ENCODE measurements at places on chromosomes 12 and 14.
A peak's percentile ranks its signal among the peaks of the same experiment; 100 is the strongest.

- no peaks in the 10 kb centered on the region for H3K36me3 ChIP-seq
- no peak for DNase-seq
- H3K4me1 ChIP-seq: no peaks in the 10 kb centered on the region
- no peaks in the 10 kb centered on the region for H3K27me3 ChIP-seq
Measured at GRCh38 chr14:73695997-73696396, 18.2 kb downstream of the PNMA1 start.

- peaks cover 10% of the 10 kb centered on the region for H3K4me1 ChIP-seq
- H3K27me3 ChIP-seq: no peaks in the 10 kb centered on the region
- no peak overlapping the region for H3K4me3 ChIP-seq
- peaks cover 43% of the 10 kb centered on the region for H3K36me3 ChIP-seq
Measured at GRCh38 chr14:20409226-20409625, 4.1 kb downstream of the TEP1 start.

GRCh38 chr12:22395666-22396065, 61.2 kb upstream of the ST8SIA1 start:
- H3K4me1 ChIP-seq: no peaks in the 10 kb centered on the region
- H3K36me3 ChIP-seq: no peaks in the 10 kb centered on the region
- H3K27me3 ChIP-seq: no peaks in the 10 kb centered on the region
- H3K4me3 ChIP-seq: no peak overlapping the region
- no peak overlapping the region for H3K27ac ChIP-seq

DNA sequence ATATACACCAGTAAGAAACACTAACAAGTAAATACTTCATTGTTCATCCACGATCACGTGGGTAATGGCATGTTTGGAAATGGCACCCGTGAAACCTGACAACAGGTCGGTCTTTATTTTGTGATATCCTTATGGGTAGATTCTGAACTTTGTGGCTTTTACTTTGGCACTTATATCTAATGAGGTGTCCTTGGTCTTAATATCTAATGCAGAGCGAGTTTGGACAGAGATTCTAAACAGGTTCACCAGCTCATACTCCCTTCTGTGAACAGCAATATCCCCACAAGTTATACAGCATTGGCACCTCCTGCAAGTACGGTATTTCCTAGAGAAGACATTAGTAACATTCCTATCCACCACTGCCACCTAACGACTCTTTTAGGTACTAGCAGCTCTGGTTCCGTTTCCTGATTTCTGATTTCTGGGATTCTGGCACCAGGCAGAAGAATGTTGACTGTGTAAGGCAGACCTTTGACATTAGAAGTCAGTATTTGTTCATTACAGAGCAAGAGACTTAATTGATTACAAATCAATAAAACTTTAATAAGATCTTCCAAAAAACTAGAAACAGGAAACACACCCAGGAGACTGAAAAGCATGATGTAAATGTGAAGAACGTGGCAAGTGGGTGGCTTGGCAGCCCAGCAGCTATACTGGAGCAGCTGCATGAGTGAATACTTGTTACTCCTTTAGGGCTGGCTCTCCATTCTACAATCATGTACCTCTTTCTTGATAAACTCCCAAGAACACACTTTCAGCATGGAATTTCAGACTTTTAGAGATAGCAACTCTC, 2.5 kb downstream of the ANG start:
- no peaks in the 10 kb centered on the region for H3K36me3 ChIP-seq
- H3K4me3 ChIP-seq: no peak overlapping the region
- no peaks in the 10 kb centered on the region for H3K4me1 ChIP-seq
- no peak overlapping the region for H3K27ac ChIP-seq
- DNase-seq: peak; percentile 63

DNA sequence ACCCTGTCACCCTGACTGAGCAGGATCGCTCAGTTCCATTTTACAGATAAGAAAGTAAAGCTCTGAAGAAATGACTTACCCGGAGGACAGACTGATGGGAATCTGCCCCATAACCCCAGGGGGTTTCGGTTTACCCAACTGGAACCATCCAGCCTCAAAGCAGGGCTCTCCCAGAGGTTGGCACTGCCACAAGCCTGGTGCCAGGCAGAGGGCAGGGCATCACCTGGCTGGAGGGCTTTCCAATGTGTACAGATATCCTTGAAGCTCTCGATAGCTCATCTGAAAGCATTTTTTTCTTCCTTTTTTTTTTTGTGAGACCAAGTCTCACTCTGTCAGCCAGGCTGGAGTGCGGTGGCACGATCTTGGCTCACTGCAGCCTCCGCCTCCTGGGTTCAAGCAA, 33.2 kb downstream of the STON2 start:
- no peaks in the 10 kb centered on the region for H3K4me1 ChIP-seq
- no peak overlapping the region for H3K4me3 ChIP-seq
- no peaks in the 10 kb centered on the region for H3K27me3 ChIP-seq
- no peaks in the 10 kb centered on the region for H3K36me3 ChIP-seq

DNA sequence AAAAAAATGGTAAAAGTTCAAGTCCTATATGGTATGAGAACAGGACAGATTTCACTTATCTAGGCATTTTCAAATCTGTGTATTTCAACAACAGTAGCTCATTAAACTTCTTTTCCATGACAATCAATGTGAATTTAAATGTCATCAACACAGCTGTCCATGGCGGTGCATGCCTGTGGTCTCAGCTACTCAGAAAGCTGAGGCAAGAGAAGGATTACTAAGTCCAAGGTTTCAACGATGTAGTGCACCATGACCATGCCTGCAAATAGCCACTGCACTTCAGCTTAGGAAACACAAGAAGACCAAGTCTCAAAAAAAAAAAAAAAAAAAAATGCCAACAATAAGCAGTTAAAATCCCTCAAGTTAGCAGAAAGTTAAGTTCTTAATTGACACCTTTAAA, 214.6 kb downstream of the C12orf50 start:
- H3K27me3 ChIP-seq: no peaks in the 10 kb centered on the region
- no peak for DNase-seq
- no peaks in the 10 kb centered on the region for H3K36me3 ChIP-seq
- no peaks in the 10 kb centered on the region for H3K4me1 ChIP-seq

GRCh38 chr14:102055181-102055901, 31.5 kb downstream of the HSP90AA1 start:
- H3K27ac ChIP-seq: no peak overlapping the region
- peaks cover 24% of the 10 kb centered on the region for H3K36me3 ChIP-seq
- H3K27me3 ChIP-seq: no peaks in the 10 kb centered on the region

DNA sequence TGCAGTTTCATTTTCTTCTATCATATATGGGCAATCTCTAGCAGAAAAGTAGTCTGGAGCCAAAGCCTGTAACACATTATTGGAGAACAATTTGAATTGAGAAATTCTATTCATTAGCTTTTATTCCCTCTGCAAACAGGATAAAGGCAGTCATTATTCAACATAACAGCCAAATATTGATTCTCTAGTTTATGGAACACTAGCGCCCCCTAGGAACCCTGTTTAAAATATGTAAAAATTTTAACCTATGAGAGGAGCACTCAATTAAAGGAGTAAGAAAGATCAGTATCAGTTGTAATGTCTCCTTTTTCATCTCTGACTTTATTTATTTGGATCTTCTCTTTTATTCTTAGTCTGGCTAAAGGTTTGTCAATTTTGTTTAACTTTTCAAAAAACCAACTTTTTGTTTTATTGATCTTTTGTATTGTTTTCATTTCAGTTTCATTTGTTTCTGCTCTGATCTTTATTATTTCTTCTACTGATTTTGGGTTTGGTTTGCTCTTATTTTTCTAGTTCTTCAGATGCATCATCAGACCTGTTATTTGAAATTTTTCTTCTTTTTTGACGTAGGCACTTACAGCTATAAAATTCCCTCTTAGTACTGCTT, 4.8 kb upstream of the LMNTD1 start:
- no peak overlapping the region for H3K4me3 ChIP-seq
- no peaks in the 10 kb centered on the region for H3K36me3 ChIP-seq
- no peak for DNase-seq
- H3K27ac ChIP-seq: no peak overlapping the region
- H3K27me3 ChIP-seq: no peaks in the 10 kb centered on the region
- no peaks in the 10 kb centered on the region for H3K4me1 ChIP-seq

GRCh38 chr12:125065021-125065918, at the start of gene AACS:
TSS of gene AACS (plus strand) at chr12:125065435. CDS start at chr12:125065585, 150 bp downstream.
- no peaks in the 10 kb centered on the region for H3K4me1 ChIP-seq
- DNase-seq: peak; percentile 69
- no peaks in the 10 kb centered on the region for H3K36me3 ChIP-seq
- peak within 1 kb of the TSS; percentile 70 for H3K27ac ChIP-seq

GRCh38 chr12:116389990-116390389, 112.5 kb upstream of the MED13L start:
- no peaks in the 10 kb centered on the region for H3K27me3 ChIP-seq
- H3K4me1 ChIP-seq: no peaks in the 10 kb centered on the region
- H3K27ac ChIP-seq: no peak overlapping the region
- no peak for DNase-seq
- no peaks in the 10 kb centered on the region for H3K36me3 ChIP-seq

GRCh38 chr12:76264611-76265012, 83.6 kb downstream of the BBS10 start:
- H3K4me1 ChIP-seq: no peaks in the 10 kb centered on the region
- H3K36me3 ChIP-seq: no peaks in the 10 kb centered on the region
- H3K27me3 ChIP-seq: no peaks in the 10 kb centered on the region
- H3K27ac ChIP-seq: no peak overlapping the region
- no peak overlapping the region for H3K4me3 ChIP-seq
- DNase-seq: no peak

DNA sequence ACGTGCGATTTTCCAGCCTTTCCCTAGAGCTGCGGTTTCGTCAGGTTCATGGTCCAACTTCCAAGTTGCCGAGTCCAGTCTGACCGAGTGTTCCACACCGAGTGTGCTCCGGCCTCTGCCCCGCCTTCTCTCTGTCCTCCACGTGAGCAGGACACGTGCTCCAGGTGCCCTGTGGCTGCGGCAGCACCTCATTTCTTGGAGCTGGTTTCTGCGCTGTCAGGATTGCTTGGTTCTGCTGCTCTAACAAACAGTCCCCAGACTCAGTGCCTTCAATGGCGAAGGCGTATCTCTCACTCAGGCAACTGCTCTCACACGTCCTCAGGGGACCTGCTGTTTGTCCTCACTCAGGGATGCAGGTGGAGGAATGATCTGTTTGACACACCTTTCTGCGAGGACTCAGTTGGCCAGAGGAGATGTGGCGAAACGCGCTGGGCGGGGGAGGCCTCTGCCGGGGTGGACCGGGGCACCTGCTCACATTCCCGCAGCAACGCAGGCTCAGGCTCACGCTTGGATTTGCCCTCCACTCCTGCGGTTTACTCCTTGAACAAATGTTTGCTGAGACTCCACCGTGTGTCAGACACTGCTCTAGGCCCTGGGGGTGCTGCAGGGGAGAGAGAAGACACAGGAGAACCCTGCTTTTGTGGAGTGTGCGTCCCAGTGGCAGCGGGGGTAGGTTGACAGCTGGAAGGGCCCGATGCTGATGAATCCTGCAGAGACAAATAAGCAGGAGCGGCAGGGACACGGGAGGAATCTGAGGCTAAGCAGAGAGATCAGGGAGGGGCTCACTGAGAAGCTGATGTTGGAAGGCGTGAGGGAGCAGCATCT, 63.4 kb upstream of the FBRSL1 start:
- no peaks in the 10 kb centered on the region for H3K27me3 ChIP-seq
- peaks cover 21% of the 10 kb centered on the region for H3K4me1 ChIP-seq
- DNase-seq: no peak
- no peak overlapping the region for H3K27ac ChIP-seq

- H3K4me3 ChIP-seq: no peak overlapping the region
- H3K36me3 ChIP-seq: no peaks in the 10 kb centered on the region
- no peaks in the 10 kb centered on the region for H3K4me1 ChIP-seq
- H3K27me3 ChIP-seq: no peaks in the 10 kb centered on the region
- no peak for DNase-seq
Measured at GRCh38 chr12:78183824-78184223, 353.1 kb downstream of the NAV3 start.

DNA sequence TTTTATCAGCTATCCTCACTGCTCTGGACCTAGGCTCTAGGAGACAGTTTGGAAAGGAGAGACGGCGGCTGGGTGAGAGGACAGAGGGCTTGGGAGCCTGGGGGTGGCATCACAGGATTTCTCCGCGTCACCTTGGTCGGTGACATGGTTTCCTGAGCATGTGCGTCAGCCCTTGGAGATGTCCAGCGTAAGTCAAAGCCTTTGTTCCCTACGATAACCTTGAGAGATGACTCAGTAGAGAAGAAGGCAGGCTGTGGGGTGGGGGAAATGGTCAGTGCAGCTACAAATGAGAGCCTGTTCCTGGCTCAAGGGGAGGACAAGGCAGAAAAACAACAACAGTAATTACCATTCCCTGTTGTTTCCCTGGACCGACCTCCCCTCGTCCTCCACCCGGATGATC, 90.2 kb upstream of the TBX3 start:
- H3K27ac ChIP-seq: no peak overlapping the region
- no peaks in the 10 kb centered on the region for H3K27me3 ChIP-seq
- no peaks in the 10 kb centered on the region for H3K36me3 ChIP-seq
- no peak for DNase-seq
- H3K4me3 ChIP-seq: no peak overlapping the region

DNA sequence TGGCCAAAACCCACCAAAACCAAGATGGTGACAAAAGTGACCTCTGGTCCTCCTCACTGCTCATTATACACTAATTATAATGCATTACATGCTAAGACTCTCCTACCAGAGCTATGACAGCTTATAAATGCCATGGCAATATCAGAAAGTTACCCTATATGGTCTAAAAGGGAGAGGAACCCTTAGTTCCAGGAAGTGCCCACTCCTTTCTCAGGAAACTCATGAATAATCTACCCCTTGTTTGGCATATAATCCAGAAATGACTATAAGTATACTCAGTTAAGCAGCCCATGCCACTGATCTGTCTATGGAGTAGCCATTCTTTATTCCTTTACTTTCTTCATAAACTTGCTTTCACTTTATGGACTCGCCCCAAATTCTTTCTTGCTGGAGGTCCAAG, 43.0 kb upstream of the FUT8 start:
- DNase-seq: no peak
- H3K4me3 ChIP-seq: no peak overlapping the region
- H3K27ac ChIP-seq: no peak overlapping the region
- no peaks in the 10 kb centered on the region for H3K36me3 ChIP-seq
- no peaks in the 10 kb centered on the region for H3K4me1 ChIP-seq

DNA sequence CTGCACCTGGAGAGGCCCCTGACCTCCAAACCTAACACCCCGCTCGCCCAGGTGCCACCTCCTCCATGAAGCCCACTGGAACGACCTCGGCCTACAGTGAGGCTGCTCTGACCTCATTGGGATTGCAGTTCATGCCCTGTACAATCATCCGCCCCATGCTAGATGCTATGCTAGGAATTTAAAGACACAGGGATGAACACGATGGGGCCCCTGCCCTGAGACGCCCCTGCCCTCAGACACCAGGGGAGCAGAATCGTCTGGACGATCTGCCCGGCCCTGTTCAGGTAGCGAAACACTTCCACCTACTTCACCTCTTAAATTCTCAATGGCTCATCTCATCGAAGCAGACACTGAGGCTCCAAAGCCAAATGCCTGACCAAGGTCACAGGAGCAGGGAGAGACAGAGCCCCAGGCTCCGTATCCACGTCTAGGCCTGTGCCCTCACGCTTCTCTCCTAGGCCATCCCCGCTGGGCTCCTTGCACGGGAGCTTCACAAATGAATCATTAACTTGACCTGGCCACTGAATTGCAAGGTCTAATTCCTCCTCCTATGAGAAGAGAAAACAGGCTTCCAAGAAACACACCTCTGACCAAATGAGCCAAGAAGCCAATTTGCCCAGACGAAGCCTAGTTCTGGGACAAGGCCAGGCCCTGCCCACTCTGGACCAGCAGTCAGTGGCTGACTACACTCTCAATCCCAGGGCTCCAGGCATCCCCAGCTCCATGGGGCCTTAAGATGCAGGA, 35.2 kb downstream of the SCARB1 start:
- no peaks in the 10 kb centered on the region for H3K27me3 ChIP-seq
- DNase-seq: no peak
- no peaks in the 10 kb centered on the region for H3K36me3 ChIP-seq
- no peak overlapping the region for H3K27ac ChIP-seq
- no peaks in the 10 kb centered on the region for H3K4me1 ChIP-seq

Measured in right atrium auricular region (tissue), 2 donors.